Sciatic nerve (tissue), 2 donors: ENCODE measurements at places on chromosomes 11 and 22.

DNA sequence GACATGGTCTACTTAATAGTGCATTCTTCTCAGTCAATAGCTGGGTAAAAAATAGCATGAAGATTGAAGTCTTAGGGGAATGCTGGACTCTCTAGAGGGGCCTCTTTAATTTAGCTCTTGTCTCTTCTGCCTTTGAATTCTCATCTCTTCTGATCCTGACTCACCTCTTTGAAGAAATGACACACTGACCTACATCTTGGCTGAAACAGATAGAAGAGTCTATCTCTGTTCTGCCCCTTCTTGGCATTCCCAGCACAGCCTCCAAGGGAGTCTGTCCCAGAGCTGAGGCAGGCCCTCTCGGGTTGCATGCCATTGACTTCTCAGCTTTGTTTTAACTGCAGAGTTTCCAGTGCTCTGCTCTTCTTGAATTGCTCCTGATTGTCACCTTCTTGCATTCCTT is 55.7 kb downstream of the PTPRJ start:
- no peak for DNase-seq

- DNase-seq, result no peak
Observed at GRCh38 chr11:132987936-132988335, 544.4 kb downstream of the OPCML start.

DNA sequence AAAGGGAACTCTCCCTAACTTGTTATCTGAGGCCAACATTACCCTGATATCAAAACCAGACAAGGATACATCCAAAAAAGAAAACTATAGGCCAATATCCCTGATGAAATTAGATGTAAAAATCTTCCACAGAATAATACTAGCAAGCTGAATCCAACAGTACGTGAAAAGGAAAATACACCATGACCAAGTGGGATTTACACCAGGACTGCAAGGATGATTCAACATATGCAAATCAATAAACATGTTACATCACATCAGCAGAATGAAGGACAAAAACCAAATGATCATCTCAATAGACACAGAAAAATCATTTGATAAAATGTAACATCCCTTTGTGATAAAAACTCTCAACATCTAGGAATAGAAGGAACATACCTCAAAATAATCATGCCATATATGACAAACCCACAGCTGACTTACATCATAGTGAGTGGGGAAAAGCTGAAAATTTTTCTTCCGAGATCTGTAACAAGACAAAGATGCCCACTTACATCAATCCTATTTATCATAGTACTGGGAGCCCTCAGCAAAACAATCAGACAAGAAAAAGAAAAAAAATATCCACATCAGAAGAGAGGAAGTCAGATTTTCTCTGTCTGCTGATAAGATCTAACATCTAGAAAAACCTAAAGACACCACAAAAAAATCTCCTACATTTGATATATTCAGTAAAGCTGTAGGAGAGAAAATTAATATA is 703.3 kb upstream of the ANO5 start:
- DNase-seq, result no peak

- DNase-seq, result no peak
Observed at GRCh38 chr11:131924457-131925201, 554.2 kb downstream of the NTM start.

GRCh38 chr11:66017321-66017720 is 5.5 kb downstream of the CST6 start:
- no peak for DNase-seq

DNA sequence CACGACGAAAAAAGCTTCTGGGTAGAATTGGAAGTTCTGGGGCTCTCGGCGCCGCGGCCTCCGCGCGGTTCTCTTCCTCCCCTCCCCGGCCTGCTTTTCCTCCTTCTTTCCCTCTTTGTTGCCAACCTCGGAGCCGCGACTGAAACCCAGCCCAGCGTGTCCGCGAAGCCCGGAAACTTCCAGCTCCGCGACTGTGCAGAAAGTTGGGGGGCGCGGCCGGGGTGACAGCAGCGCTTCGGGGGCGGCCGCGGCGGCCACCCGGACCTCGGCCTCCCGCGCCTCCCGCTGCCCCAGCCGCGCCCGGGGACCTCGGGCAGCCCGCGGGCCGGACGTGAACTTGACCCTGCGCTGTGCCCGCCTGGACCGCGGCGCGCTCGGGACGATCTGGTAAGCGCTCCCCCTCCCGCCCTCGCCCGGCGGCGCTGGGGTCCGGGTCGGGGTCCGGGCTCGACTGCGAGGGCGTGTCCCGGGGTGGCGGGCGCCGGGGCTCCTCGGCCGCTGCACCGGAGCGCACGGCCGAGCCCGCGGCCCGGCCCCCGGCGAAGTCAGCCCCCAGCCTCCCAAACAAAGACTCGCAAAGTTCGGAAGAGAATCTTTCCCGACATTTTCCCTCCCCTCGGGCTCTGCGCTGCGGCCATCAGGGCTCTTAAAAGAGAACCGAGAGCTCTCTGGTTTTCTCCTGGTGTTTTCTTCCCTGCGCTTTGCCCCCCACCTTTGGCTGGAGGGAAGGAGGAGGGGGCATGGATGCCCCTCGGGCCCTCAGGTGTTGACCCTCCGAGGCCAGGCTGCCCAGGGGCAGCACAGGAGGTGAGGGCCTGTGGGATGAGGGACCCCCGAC is 67.9 kb upstream of the WNT7B start:
- peak; percentile 76 for DNase-seq

DNA sequence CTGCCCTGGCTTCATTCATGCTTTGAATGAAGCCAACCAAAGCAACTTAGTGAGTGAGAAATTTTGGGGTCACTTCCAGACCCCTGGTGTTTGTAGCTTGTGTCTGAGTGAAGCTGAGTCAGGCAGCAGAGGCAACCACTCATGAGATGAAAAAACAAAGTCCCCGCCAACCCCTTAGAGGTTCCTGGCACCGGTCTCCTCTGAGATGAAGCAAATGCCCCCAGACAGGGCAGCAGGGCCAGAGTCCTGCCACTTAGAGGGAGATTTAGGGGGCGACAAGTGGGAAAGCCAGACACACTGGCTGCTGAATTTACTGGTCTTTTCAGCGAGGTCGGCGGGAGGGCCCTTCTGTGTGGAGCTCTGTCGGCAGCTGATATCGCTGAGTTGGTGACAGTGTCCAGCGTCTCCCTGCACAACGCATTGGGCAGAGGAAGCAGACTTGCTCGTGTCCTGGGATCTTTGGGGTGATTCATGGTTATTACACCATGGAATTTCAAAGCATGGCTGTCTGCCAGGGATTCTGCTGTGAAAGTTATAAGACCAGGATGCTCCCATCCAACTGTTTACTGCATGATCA is 482.6 kb downstream of the MIAT start:
- DNase-seq, result no peak

DNA sequence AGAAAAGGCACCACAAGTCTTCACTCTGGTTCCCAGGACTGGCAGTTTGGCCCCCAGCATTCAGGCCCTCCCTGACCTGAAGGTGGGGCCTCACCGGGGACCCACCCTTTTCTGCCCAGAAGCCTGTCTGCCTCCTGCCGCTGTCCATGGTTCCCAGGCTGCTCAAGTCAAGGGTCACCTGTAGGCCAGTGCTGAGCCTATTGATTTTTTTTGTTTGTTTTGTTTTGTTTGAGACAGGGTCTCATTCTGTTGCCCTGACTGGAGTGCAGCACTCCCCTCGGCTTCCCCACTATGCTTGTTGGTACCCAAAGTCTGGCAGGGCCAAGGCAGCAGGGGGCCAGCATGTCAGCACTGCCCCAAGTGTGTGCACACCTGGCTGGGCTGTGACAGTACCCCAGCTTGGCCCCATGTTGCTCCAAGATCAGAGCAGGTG is 11.0 kb upstream of the MED17 start:
- DNase-seq, result no peak

- no peak for DNase-seq
Observed at GRCh38 chr11:71395263-71395560, 53.0 kb downstream of the DHCR7 start.

DNA sequence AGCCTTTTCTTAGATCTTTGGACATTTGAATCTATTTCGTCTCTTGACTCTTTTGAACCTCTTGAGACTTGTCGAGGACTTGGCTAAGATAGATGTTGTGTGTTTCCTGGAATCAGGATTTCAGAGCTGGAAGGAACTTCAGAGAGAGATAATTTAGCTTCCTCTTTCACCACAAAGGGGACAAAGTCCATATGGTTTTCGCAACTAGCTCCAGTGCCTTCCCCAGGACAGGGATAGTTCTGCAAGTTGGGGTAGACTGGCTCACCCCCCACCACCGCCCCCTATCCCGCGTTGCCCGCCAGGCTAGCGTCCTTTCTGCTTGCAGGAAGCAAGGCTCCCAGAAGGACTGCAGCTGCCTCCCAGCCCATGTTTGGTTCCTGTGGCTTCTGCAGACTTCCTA is 75.7 kb upstream of the MYO18B start:
- DNase-seq, result peak; percentile 80

DNA sequence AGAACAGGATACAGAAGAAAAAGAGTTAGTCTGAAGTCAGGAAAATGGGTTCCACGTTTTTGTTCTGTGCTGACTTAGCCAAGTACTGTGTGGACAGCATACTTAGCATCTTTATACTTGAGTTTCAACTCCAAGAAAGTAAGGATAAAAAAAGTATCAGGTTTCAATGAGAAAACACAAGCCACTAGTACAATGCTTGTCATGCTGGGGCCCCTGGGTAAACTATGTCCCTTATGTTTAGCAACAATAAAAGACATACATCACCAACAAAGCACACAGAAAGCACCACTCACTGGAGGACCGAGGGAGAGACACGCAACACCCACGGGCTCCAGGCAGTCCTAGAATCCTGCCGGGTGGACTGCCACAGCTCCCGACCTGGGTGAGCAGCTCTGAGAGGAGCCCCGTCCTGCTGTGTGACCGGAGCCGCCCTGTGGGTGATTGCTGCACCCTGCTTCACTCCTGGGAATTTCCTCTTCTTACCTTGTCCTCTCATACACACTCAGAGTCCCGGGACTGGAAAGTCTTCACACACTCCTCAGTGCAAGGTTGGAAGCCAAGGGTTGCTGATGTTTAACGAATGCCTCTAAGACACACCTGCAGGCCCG is 890.5 kb downstream of the BRD1 start:
- DNase-seq, result peak; percentile 15

GRCh38 chr11:118098996-118099837 is 12.5 kb upstream of the SMIM35 start:
- DNase-seq, result peak; percentile 45

- no peak for DNase-seq
Observed at GRCh38 chr11:34773826-34774225, 142.4 kb downstream of the APIP start.

GRCh38 chr22:30743257-30744020 is 48.8 kb downstream of the OSBP2 start:
- no peak for DNase-seq

- DNase-seq, result no peak
Observed at GRCh38 chr11:131253142-131253655, 117.2 kb upstream of the NTM start.

- DNase-seq, result no peak
Observed at GRCh38 chr11:6391537-6392134, 1.4 kb downstream of the SMPD1 start.
